ENCODE measurements at places on chromosomes 11 and 22. TPM values are rescaled to one million over a fixed set of nuclear protein-coding genes. Genes with fewer than 3 reads are reported as not detected.

Gene FAM118A
- total RNA-seq, result 17.0 TPM

Gene CYP2D6
- 0.14 TPM for total RNA-seq

Gene C1QTNF4
- total RNA-seq, result not detected

Gene CLP1
- 16.5 TPM for total RNA-seq

Gene IFTAP
- total RNA-seq, result 30.3 TPM

Data from smooth muscle cell of bladder (primary cell).